Right ventricle myocardium inferior (tissue), 1 donor: ENCODE measurements at places on chromosomes 6 and 20. TPM values are rescaled to one million over a fixed set of nuclear protein-coding genes. Genes with fewer than 3 reads are reported as not detected.

DNA sequence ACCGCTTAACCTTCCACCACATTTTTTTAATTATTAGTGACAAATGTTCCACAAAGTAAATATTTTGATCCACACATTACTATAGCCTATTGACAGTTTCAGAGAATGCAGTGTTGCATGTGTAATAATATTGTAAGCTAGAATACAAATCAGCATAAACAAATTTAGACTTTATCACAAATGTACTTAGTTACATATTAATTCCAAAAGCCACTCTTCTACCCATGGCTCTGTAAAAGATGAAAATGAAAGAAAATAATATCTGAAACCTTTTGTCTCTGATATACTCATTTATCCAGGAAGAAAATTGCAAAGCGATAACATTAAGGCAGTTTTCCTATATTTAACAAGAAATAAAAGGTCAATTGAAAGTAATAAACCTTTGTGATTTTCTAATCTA, 954.0 kb upstream of the MAN1A1 start:
- no peak for DNase-seq

GRCh38 chr6:152948150-152948768, 34.6 kb downstream of the FBXO5 start:
- no peak for DNase-seq

The PDYN gene
- total RNA-seq = not detected

The CCR6 gene
- total RNA-seq = not detected

- DNase-seq = peak; percentile 69
These were observed 185.3 kb downstream of the OGFRL1 start for GRCh38 chr6:71473926-71474325.

DNA sequence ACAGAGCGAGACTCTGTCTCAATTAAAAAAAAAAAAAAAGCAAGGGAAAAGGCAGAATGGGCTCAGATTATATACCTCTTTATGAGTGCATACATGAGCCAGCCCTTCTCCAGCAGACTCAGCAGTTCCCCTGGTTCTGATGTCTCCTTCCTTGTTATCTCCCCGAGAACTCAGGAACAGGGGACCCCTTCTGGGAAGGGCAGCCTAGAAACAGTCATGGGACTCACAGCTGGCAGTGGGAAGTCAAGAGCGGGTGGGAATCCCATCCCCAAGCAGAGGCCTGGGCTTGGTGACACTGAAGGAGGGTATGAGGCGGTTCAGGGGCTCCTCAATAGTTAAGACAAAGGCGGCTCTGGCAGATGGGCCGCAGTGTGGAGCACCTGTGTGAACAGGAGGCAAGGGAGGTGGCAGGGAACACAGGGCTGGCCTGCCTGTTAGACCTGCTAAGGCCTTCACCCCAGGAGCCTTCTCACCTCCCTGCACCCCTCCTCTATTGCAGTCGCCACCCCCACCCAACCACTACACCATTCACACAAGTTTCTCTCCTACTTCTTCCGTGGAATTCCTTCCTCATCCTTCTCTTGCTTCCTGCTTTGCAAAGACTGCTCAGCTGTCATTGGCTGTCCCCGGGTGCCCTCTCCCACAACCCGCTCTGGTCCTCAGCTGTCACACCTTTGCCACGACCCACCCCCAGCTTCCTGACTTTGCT, 29.7 kb upstream of the MDFI start:
- DNase-seq = no peak

- DNase-seq = no peak
These were observed 82.4 kb upstream of the TCF21 start for GRCh38 chr6:133806382-133807140.

The SMLR1 gene
- total RNA-seq = not detected

DNA sequence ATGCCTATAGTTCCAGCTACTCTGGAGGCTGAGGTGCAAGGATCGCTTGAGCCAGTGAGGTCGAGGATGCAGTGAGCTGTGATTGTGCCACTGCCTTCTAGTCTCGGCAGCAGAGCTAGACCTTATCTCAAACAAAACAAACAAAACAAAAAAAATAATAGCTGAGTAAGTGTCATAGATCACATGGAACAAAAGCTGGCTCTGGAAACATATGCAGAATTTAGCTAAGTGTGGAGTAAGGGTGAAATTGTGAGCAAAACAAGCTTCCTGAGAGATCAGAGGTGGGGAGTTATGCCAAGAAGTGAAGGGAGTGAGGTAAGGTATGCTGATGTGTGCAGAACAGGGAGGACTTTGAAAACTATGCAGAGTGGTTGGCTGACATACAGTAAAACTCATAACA, 18.7 kb downstream of the SGK1 start:
- DNase-seq = no peak

The MEI4 gene
- total RNA-seq = 0.65 TPM

GRCh38 chr20:58481481-58482021, 33.6 kb downstream of the APCDD1L start:
- no peak for DNase-seq

GRCh38 chr6:1786455-1787453, 177.0 kb downstream of the FOXC1 start:
- DNase-seq = peak; percentile 66

- DNase-seq = no peak
These were observed 96.7 kb downstream of the PHF3 start for GRCh38 chr6:63732336-63732735.

DNA sequence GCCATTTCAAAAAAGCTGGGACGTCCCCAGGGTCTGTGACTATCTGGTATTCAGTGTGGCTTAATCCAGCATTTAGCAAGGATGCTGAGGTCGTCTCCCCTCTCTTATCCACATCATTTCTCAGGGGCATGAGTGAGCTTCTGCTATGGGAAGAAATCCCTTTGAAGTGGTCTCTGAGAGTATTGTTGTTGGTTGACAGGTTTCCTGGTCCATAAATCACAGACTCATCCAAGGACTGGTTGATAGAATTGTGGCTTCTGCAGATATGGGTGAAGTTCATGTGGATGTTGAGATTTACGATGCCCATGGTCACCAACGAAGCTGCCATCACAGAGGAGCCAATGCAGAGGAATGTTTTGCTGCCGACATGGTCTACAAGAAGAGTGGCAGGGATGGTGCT, 24.0 kb downstream of the SLC2A12 start:
- DNase-seq = no peak

- no peak for DNase-seq
These were observed 62.2 kb downstream of the MYLK4 start for GRCh38 chr6:2688401-2689064.

DNA sequence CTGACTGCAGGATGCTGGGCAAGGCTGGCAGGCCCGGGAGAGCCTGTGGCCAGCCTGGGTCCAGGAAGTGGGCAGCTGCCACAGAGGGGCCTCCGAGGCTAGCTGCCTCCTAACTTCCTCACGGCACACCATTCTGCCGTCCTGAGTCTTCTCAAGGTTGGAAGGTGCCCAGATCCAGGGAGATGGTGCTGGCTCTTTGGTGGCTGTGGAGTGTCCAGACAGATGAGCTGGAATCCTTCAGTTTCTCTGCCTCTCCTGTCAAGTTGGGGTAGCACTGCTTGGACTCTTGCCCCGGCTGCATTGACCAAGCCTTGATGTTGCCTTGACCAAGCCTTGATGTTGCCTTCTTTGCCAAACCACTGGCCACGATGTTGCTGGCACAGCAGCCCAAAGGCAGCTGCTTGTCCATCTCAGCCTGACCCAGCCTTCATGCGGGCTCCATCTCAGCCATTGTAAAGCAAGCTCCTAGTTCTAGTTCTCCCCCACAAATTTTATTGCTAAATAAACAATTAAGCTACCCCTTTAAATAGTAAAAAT, 75.1 kb upstream of the AFDN start:
- DNase-seq = no peak

GRCh38 chr6:106972500-106972899, 2.0 kb downstream of the CD24 start:
- no peak for DNase-seq

The OPN5 gene
- total RNA-seq = not detected

The BPIFB4 gene
- not detected for total RNA-seq

The CDH4 gene
- 0.08 TPM for total RNA-seq

- no peak for DNase-seq
These were observed 32.3 kb downstream of the ELOVL2 start for GRCh38 chr6:11011787-11012234.
